AG10803 (cell line): ENCODE measurements at places on chromosomes 16 and 17.

GRCh38 chr16:80447241-80447640, 93.6 kb upstream of the DYNLRB2 start:
- no peak for DNase-seq

GRCh38 chr16:66374176-66374575, 7.7 kb downstream of the CDH5 start:
- DNase-seq = no peak

- DNase-seq = peak; percentile 52
These were observed 1.9 kb downstream of the PHF12 start for GRCh38 chr17:28949185-28950016.

DNA sequence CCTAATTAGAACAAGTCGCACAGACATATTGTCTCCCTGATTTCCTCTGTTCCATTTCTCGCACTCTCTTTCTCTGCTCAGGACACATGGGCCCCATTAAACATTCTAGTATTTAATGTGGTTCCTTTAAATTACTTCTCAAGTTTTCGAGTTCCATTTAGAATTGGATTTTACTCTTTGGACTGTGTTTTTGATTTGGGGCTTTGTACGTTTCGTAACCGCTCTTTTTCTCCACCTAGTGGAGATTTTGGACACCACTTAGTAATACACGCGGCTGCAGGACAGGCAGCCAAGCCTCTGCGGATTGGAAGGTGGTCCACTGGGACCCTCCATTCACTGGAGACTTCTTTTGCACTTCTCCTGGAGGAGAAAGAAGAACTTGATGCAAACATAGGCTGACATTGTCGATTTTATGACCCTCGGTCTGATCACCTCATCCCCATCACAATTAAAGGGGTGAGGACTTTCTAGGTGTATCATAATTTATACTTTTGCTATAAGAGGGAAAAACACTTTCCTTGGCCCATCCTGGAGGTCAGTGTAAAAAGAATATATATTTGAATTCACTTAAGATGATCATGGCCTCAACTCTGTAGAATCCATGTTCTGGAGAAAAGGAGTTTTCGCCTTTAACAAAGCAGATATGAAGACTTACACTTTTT, 85.7 kb downstream of the NOG start:
- DNase-seq = peak; percentile 36

- DNase-seq = no peak
These were observed 20.9 kb downstream of the KLHDC4 start for GRCh38 chr16:87744750-87745514.

DNA sequence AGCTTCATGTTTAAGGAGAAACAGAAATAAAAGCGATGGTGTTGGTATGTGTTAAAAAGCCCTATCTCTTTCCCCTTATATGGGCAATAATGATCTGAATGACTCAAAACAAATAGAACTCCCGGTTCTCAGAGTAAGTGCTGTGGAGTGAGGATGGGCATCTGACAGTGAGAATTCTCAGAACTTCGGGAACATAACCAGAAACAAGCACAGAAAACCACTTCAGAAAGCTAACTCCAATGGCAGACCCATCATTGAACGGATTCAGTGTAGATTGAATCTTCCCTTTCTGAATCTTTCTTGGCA, 67.2 kb downstream of the CDH8 start:
- DNase-seq = no peak

GRCh38 chr16:53651357-53651756, 52.3 kb downstream of the RPGRIP1L start:
- no peak for DNase-seq

DNA sequence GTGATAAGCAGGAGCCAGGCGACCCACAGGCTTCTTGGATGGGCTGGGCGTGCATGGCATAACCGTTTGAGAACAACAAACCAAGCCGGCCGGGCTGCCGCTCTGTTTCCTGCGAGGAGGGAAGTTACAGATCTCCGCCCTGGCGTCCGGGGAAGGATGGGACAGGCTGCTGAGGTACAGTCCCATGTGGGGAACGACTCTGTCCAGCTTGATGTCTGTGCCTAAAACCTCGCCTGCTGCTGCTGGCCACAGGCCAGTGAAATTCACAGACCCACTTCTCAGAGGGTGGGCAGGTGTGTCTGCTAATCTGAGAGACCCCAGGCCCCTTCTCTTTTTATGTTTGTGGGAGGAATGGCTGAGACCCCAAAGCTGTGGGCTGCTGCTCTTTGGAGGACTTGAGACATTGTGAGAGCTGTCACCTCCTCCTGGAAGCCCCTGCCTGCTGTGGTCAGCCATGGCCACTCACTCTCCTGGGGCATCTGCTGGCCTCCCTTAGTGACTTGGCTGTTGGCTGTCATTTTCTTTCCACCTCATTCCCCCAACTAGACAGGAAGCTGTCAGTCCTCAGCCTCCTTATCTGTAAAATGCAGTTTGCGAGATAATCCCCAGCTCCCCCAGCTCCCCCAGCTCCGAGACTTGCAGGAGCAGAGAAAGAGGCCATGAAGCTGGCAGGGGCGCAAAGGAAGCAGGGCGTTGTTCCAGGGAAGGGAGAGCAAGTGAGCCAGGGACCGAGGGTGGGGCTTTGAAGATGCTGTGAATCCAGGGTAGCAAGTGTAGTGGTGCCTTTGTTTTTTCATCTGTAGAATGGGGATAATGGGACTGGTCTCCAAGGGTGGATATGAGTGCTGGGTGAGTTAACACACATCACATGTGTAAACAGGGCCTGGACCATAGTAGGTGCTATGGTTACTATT, 51.0 kb downstream of the CMIP start:
- no peak for DNase-seq

DNA sequence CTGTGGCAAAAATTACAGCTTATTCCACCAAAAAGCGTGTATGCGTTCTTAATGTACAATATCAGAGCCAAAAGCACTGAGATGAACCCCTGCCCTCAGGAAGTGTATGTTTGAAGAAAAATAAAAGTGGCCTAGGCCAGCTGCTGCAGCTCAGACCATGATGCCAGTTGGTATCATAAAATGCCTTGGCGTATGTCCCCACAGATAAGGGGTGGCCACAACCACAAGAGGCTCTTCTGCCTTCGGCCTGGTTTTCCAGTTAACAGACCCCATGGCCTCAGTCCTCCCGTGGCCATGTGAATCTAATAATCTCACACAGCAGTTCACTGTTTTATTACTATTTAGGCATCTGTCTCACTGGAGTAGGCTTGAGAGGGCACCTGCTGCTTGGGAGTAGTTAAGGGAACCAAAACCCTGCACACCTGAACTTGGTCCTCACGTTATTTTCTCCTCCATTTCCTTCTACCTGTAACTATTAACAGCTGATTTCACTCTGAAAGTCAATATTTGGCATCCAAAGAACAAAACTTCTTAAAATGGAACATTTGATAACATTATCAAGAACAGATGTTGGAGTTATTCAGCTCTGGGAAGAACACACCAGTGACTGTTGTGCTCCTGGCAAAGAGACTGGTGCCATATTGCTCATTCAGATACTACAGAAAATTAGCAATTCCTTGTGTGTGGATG, 34.8 kb upstream of the ERN1 start:
- DNase-seq = no peak

- peak; percentile 80 for DNase-seq
These were observed 3.2 kb upstream of the DBNDD1 start for GRCh38 chr16:90022209-90023077.

DNA sequence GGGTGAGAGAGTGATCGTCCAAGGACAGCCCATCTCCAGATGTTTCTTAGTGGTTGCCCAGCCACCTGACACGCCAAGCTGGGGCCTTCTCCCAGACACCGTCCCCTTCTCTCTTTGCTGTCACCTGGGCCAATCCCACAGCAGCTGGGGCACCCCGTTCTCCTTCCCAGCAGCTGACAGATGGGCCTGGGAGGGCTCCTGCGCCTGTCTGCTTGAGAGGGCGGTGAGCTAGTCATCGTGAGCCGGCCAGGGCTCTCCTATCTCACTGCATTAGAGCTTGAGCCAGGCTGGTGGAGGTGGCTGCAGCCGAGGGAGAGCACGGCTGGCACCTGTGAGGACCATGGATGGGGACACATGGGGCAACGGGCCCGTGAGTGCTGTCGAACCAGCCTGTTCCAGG, 41.2 kb downstream of the RAB11FIP3 start:
- no peak for DNase-seq

DNA sequence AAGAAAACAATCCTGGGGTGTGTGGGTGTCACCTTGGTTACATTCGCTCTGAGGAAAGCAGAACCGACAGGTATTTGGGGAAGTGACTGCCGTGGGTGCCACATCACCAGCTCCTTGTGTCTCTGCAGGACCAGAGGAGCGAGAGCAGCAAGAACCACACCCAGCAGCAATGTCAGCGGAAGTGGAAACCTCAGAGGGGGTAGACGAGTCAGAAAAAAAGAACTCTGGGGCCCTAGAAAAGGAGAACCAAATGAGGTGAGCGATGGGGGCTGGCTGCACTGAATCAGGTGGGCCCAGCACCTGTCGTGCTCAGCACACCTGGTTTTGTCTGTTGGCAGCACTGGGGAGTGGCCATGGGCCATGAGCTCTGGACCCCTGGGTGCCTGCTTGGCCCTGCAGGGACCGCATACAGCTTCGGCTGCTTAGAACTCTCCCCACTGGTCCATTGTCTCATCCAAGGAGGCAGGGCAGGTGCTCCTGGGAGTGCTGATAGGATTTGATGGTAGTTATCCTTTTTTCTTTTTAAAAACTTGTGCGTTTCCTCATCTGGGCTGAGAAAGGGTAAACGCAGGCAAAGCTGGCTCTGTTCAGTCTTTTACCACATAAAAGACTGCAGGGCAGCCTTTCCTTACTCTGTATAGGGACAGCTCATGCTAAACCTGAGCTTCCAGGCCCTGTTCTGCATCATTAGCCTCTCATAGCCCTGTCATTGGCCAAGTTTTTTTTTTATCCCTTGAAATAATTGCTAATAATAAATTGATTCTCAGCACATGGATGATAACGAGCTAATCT, 29.4 kb downstream of the HMOX2 start:
- DNase-seq = no peak

DNA sequence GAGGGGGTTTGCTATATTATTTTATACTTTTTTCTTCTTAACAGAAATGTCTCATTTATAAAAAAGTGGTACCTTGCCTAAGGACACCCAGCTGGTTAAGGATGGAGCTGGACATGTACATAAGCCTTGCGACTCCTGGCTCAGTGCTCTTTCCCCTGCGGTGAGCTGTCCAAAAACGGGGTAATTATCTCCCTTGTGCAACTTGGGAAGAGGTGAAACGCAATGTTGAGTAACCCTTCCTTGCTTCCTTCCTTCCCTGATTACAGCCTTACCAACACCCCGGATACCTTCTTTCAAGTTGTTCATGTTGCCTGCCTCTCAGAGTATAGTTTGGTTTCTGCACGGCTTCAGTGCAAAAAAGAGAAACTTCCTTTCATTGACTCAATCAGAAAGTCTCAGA, 94.1 kb upstream of the XYLT1 start:
- no peak for DNase-seq

- peak; percentile 29 for DNase-seq
These were observed 129.4 kb upstream of the SEC14L1 start for GRCh38 chr17:77011173-77012011.

GRCh38 chr16:50833929-50834328, 92.0 kb downstream of the CYLD start:
- no peak for DNase-seq

DNA sequence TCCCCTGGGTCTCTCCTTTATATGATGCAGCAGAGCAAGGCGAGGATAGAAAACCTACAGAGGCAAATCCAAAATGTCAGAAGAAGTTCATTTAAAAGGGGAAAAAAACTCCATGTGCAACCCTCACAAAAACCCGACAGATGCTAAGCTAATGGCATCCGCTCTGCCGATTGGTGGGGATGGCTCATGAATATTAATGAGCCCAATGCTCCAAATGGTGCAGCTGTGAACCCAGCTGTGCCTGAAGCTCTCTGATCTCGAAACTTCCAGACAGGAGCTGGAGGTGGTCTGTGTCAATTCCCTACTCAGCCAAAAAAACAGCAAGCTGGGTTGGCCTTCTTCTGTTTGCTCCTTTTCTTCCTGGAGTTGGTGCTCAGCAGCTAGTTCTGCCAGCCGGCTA, 15.5 kb downstream of the SNX11 start:
- DNase-seq = no peak

DNA sequence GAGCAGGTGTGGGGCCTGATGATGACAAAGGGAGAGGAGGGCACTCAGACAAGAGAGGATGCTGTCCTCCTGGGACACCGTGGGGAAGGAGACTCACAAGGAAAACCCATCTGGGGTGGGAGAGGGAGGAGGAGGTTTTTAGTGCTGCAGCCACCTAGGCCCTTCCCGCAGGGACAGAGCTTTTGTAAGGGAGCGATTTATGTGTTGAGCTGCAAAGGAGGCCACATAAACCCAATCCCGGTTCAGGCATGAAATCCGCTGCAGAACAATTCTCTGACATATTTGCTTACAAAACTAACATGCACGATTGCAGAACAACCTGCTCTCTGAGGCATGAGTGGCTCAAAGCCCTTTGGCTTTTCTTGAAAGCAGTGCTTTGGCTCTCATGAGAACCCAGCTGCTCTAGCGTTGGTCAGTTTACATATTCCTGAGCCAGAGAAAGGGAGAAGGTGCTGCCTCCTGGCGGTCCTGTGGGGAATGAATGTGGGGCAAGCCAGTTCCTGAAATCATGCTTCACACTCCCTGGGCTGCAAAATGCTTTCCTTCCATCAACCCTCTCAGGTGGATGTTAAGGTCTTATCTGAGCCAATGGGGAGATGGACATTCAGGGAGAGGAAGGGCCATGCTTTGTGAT, 122.4 kb upstream of the NLRP1 start:
- peak; percentile 66 for DNase-seq

GRCh38 chr16:50950955-50951354, 200.1 kb downstream of the SALL1 start:
- no peak for DNase-seq

DNA sequence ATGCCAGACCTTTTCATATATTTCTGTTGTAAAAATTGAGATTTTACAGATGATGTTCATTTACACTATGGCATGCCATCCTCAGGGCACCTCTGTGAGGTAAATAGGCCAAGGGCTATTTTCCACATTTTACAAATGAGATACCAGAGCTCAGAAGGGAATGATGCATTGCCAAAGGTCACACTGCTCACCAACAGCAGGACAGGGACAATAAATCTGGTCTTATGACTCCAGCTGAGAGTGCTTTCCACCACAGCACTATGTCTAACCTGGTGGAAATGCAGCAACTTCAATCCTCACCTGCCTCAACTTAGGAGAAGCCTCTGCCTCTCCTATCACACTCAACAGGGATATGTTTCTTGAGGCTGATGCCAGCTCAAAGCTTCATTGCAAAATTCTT, 40.6 kb downstream of the GRIN2A start:
- no peak for DNase-seq

DNA sequence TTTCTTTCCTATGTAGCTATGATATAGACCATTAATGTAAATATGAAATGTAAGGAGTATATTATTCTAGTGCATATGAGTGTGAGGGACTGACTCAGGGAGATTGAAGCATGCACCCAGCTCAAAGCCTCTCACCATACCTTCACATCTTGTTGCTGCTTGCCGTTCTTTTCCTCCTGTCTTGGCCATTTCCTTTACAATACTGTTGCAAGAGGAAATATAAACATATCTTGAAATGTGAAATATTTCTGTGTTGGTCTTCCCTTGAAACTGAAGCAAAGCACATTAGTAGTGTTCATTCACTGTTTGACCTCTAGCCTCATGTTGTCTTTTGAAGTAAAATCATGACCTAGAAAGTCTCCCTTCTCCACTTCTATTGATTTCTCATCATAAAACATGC, 46.6 kb downstream of the PHKB start:
- DNase-seq = no peak
